ENCODE measurements at places on chromosomes 1 and 21.

GRCh38 chr1:155051342-155051776 is 243 bp downstream of the ADAM15 start:
- no peak for DNase-seq

DNA sequence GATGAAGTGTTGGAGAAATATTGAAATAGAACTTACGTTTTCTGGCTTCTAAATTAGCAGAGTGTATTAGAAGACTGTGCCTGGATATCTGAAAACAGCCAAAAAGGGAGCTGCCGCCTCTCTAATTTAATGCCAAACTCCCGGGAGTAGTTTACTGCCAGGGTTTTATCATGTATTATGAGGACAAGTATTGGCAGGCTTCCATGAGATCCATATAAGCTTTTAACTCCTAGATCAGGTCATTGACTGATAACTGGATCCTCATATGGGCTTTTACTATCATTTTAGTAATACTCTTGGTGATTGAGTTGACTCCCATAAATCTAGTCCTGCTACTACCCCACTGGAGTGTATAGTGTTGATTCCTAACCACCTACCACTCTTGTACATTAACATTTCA is 178.4 kb upstream of the CXADR start:
- no peak for DNase-seq

- DNase-seq: peak; percentile 56
These were observed 136.6 kb upstream of the GFI1 start for GRCh38 chr1:92623187-92623778.

DNA sequence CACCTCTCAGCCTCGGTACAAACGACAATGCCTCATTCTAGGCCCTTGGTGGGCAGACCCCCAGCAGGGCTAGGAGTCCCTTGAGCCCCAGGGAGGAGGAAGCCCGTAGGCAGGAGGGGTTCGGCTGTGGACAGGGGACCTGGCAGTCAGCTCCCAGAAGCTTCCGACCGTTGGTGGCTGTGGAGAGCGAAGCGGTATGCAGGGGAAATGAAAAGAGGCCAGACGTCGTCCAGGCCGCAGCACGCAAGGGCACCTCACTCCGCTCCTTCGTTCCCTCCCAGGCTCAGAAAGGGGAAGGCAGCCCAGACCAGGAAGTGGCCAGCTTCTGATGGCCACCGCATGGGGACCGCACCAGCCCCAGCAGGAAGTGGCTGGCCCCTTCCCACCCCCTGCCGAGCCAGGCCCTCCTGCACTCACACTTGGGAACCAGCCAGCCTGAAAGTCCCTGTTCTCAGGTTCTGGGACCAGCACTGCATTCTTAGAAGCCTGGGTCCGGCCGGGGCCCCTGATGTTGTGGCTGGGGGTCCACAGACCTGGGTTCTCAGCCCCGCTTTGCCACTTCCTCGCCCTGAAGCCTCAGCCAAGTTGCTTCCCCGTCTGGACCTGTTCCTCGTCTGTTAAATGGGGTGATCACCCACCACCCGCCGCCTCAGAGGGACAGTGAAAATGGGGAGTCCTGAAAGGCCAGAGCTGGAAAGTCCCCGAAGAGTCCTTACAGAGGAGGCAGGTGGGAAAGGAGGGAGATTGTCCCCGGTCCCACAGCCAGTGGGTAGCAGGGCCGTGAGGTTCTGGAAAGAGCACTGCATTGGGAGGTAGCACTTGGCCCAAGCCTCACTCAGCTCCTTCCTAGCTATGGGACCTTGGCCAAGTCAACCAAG is 104.0 kb upstream of the RUNX3 start:
- peak; percentile 100 for DNase-seq

GRCh38 chr1:93633313-93633712 is 48.3 kb downstream of the BCAR3 start:
- DNase-seq: no peak

DNA sequence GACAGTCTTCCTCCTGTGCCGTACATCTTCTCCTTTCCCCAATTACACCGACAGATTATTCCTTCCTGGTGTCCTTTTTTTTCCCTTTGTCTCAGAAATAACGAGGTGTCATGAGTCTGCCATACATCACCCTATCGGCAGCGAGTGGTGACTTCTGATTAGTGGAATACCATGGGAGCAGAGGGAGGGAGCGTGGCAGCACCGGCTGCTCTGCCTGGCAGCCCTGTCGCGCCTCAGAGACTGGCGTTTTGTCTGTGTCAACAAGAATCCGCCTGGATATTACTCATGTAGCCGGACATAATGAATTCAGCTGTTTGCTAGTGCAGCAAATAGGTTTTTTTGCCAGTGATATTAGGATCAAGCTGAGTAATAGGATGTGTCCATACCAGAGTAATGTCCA is 51.8 kb downstream of the UTP25 start:
- DNase-seq: no peak

- peak; percentile 11 for DNase-seq
These were observed 54.5 kb upstream of the RAP1A start for GRCh38 chr1:111565079-111565478.

DNA sequence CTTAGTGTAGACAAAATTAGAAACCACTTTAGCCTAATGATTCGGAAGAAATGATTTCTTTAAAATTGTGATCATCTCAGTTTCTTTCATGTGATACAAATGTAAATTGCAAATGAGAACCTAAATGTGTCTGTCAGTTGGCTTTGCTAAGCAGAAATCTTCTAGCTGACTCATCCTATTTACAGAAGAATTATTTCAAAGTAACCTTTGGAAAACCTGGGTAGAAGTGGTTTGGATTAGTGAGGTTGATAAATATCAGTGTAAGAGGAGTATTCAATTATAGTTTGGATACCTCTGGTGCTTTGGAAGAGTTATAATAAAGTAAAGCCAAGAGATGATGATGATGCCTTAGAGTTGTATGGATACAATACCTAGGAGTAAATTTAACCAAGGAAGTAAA is 37.4 kb downstream of the CC2D1B start:
- DNase-seq: no peak

GRCh38 chr1:205766038-205766437 is 9.2 kb downstream of the RAB29 start:
- DNase-seq: no peak

GRCh38 chr1:78005448-78005722 is 646 bp downstream of the DNAJB4 start:
- no peak for DNase-seq

DNA sequence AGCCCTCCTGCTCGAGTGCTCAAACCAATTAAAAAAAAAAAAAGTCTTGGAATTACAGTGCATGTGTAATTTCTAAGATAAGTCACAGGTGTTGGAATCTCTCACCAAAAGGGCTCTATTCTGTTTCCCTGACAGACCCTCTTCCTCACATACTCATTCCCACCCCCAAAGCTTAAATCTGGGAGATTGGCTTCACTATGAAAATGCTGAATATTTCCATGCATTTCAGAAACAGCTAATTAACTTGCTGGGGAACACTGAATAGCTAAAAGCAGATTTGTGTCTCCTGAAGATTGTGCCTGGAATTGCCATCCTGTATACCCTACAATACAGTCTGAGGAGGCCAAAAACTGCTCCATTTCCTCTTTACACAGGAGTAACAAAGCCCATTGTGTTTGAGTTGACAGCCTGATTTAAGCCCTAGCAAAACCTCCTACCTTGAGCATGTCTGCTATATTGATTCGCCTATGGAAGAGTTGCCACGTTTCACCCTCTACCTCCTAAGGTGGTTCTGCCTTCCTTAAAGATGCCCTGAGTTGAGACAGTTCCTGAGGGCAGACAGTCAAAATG is 1.4 kb upstream of the PIK3R3 start:
- no peak for DNase-seq

DNA sequence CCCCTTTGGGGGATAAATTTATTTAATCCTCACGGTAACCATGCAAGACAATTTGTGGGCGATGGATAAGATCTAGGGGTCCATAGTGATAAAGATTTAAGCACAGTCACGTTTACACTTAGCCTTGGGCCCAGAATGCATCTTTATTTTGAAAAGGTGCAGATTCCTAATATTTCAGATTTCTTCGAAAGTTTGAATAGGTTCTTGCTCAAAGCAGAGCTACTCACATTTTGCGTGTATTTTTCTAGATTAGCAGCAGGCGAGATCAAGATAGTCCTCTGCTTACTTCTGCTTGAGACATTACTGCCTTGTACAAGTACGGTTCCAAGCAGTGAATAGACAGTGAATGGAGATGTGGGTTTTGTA is 647 bp downstream of the TSEN15 start:
- DNase-seq: peak; percentile 26

GRCh38 chr1:107622535-107622934 is 342.4 kb downstream of the VAV3 start:
- no peak for DNase-seq

- DNase-seq: peak; percentile 66
These were observed 1628.9 kb upstream of the PRMT6 start for GRCh38 chr1:105427543-105427942.

DNA sequence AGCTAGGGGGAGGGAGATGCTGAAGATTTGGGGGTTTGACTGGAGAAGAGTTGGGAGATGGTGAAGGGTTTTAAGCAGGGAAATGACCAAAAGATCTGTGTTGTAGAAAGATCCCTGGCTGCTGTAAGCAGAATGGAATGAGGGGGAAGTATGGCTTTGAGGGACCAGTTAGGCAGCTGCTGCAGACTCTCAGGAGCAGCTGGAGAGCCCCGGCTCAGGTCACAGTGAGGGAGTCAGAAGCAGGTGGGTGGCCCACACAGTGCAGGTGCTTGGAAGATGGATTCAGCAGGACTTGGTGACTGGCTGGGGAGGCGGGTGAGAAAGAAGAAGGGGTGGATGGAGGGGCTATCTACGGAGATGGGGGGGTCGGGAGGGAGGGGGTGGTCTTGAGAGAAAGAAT is 35.7 kb downstream of the EDN2 start:
- no peak for DNase-seq

DNA sequence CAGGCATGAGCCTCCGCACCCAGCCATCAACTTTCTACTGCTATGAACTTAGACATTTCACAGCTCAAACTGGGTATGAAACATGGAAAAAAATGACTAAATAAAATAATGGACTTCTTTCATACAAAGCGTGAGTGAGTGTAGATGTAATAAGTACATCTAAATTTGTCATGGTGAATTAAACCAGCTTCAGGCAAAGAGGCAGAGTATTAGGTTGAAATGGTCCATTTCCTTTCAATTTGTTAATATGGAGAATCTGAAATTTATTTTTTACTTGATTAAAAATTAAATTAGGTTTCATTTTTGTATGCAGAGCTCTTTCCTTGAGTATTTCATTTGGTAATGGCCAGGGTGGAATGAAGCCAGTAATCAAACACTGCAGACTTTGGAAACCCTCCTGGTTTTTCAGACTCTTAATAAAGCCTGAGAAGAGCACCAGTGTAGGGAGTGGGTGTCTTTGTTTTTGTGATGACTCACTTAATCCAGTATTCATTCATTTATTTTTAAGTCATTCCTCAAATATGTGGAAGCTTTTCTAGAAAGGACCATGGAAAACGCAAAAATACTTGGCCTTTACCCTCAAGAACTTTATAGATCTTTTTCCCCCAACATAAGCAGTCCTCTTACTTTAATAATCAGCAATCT is 49.2 kb downstream of the ALG14 start:
- no peak for DNase-seq

DNA sequence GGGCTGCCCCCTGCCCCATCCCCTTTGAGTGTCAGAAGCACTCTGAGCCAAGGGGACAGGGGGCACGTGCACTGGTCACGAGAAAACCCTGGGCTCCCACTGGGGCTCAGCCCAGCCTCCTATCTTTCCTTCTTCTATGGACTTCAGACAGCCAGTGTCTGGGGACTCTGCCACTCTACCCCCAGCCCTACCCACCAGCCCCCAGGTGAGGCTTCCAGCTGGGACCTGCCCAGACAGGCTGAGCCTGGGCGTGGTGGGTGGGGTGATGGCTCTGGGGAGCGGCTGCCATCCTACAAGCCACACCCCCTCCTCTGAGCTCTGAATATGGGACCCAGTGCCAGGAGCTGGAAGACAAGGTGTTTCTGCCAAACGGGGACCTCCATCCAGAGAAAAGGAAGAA is 8.0 kb upstream of the SFN start:
- DNase-seq: no peak

GRCh38 chr1:116405241-116406135 is 32.4 kb downstream of the ATP1A1 start:
- no peak for DNase-seq

GRCh38 chr1:118366286-118366685 is 181.3 kb upstream of the SPAG17 start:
- no peak for DNase-seq

DNA sequence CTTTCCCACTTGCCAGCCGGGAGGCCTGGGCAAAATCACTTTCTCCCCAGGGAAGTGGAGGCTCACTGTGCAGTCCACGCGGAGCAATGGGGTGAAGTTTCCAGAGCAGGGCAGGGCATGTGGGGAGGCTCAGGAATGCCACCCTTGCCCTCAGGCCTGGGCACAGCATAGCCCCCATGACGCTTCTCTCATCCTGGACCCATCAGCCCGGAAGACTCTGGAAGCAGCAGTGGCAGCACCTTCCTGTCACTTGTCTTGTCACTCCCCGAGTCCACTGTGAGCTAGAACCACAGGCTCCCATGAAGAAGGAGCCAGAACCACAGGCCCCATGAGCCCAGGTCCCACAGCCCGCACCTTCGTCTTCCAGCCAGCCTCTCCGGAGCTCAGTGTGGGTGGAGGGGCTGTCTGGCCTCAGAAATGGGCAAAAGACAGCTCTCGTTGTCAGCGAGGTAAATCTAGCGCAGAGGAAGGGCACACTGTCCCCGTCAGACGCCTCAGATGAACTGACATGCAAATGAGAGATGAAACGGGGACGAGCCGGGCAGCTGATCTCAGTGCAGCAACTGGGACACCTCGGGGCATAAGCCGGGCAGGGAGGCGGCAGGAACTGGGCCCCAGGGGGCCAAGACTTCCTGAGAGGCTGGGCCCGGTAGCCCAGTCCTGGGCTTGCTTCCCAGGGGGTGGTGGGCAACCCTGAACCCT is 6.1 kb downstream of the PDE9A start:
- no peak for DNase-seq

- DNase-seq: no peak
These were observed 6.8 kb upstream of the EFHD2 start for GRCh38 chr1:15402809-15403450.

- DNase-seq: no peak
These were observed 45.9 kb upstream of the ARTN start for GRCh38 chr1:43887748-43888147.

- peak; percentile 7 for DNase-seq
These were observed 51.1 kb downstream of the GLUL start for GRCh38 chr1:182340233-182341058.

DNA sequence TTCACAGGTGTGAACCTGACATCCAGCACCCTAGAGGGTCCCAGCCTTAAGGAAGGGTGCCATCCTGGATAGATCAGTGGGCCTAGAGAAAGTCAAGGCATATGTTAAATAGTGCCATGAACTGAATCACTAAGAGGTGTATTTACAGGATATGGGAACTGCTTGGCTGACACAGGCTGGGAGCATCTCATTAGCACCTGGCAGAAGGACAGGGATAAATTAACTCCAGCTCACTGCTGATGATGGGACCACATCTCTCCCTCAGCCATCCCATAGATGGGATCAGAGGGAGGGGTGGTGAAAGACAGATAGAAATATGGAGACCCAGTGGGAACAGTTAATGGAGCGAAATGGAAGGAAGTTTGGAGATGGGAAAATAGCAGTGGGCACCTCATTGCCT is 122.0 kb downstream of the IGSF21 start:
- no peak for DNase-seq

- no peak for DNase-seq
These were observed 1.6 kb downstream of the TNNI1 start for GRCh38 chr1:201419746-201420607.

- DNase-seq: no peak
These were observed 195.7 kb downstream of the ROR1 start for GRCh38 chr1:63969441-63969901.

GRCh38 chr1:201112173-201112731 is at the start of gene CACNA1S:
TSS of gene CACNA1S (minus strand) at chr1:201112426. CDS start at chr1:201112339, 87 bp downstream.
- DNase-seq: no peak

Measured in NB4 (cell line).